ENCODE measurements at places on chromosomes 7 and 10.

DNA sequence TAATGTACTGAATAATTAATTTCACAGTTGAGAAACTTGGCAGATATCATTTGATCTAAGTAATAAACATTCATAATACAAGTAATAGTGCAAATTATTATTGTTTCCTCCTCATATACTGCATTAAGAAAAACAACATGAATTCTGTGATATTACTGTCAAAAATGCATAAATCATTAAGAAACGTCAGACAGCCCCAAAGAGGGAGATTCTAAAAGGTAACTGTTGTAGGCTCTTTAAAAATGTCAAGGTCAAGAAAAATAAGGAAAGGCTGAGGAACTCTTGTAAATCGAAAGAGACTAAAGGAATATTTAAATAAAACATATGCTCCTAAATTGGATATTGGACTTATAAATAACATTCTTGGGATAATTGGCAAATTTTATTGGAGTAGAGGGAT, 67.9 kb downstream of the CABCOCO1 start:
- DNase-seq, result no peak

- DNase-seq, result no peak
Observed at GRCh38 chr10:6247041-6247712, 44.4 kb downstream of the PFKFB3 start.

GRCh38 chr10:29687421-29688164, 52.8 kb upstream of the SVIL start:
- no peak for DNase-seq

DNA sequence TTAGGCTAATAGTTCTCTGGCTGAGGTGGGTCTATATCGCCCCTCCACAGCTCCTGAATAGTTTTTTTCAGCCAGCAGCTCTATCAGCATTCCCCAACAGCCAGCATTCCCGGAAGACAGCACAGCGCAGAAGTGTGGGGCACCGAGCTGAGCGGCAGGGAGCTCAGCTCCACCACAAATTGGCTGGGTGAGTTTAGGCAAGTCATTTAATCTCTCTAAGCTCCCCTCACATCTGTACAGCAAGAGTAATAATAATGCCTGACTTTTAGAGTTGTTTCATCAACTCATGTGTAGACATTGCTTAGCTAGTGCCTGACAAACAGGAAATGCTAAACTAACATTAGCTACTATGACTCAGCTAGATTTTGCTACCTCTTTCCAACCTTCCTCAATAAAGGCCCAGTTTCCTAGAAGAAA, 247.9 kb upstream of the PTN start:
- no peak for DNase-seq
